ENCODE measurements at places on chromosomes 4 and X. TPM values are rescaled to one million over a fixed set of nuclear protein-coding genes. Genes with fewer than 3 reads are reported as not detected.

The SMIM10L2A gene
- 0.82 TPM for total RNA-seq

- no peaks in the 10 kb centered on the region for H3K27me3 ChIP-seq
- peaks cover 28% of the 10 kb centered on the region for H3K36me3 ChIP-seq
- no peak overlapping the region for H3K4me3 ChIP-seq
Measured at GRCh38 chr4:184409911-184410692, 64.2 kb downstream of the IRF2 start.

- H3K27ac ChIP-seq = no peak overlapping the region
- DNase-seq = no peak
- no peaks in the 10 kb centered on the region for H3K36me3 ChIP-seq
- H3K4me1 ChIP-seq = peaks cover 9% of the 10 kb centered on the region
- H3K4me3 ChIP-seq = no peak overlapping the region
Measured at GRCh38 chrX:110310896-110311295, 7.0 kb downstream of the AMMECR1 start.

GRCh38 chr4:125639182-125639621 lies 324.4 kb downstream of the FAT4 start:
- H3K36me3 ChIP-seq = no peaks in the 10 kb centered on the region
- no peak overlapping the region for H3K4me3 ChIP-seq
- H3K4me1 ChIP-seq = peaks cover 5% of the 10 kb centered on the region
- peak; percentile 21 for DNase-seq

The FAT4 gene
- total RNA-seq = 6.7 TPM

DNA sequence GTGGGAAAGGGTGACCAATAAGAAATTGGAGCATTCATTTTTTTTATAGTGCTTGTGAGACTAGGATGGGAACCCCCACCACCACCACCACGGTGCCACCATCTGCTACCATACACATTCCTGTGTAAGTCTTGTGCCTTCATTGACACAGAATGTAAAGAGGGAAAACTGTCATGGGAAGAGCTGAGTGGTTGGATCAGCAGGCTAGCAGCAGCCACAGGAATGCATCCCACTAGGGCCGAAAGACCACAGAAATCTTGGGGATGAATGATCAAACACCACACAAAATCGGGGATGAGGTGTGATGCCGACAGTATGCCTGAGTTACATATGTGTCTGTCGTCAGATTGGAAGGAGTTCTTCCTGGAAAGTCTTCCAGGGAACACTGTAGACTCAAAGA lies 69.2 kb downstream of the SRPX start:
- H3K36me3 ChIP-seq = peaks cover 1% of the 10 kb centered on the region
- H3K27ac ChIP-seq = no peak overlapping the region
- no peaks in the 10 kb centered on the region for H3K27me3 ChIP-seq
- DNase-seq = no peak
- H3K4me1 ChIP-seq = no peaks in the 10 kb centered on the region

- no peak overlapping the region for H3K4me3 ChIP-seq
- peaks cover 56% of the 10 kb centered on the region for H3K36me3 ChIP-seq
- H3K27ac ChIP-seq = peak overlapping the region; percentile 86
- H3K27me3 ChIP-seq = no peaks in the 10 kb centered on the region
- no peak for DNase-seq
- H3K4me1 ChIP-seq = peaks cover 79% of the 10 kb centered on the region
Measured at GRCh38 chr4:87118421-87118820, 102.0 kb downstream of the KLHL8 start.

DNA sequence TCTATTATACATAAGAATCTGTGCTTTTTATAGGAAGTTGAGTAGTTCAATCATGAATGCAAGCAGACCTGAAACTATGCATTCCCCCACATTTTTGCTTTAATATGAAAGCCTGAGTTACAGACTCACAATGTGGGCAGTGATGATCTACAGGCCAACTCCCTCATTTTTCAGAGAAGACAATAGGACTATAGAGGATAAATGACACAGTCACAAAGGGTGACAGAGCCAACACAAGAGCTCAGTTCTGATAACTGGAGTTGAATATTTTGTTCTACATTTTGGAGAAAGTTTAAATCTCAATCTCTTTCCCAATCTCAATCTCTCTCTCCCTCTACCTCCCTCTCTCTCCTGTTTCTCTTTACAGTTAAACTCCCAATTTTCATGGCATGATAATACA lies 27.0 kb downstream of the MBNL3 start:
- no peaks in the 10 kb centered on the region for H3K36me3 ChIP-seq
- no peaks in the 10 kb centered on the region for H3K4me1 ChIP-seq
- no peak for DNase-seq
- H3K27ac ChIP-seq = no peak overlapping the region
- H3K4me3 ChIP-seq = no peak overlapping the region

DNA sequence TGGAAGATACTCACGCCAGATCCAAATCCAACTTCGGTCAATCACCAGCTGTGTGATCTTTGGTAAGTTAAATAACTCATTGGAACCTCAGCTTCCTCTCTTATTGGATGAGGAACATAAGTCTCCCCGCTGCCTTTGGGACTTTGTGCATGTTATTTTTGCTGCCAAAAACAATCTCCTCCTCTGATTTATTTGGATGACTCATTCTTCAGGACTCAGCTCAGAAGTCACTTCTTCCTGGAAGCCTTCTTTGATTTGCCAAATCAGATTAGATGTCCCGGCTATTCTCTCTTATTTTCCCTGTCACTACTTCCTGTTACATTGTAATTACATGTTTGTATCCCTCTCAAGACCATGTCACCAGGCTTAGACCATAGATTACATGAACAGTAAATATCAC lies 138.0 kb upstream of the BOD1L1 start:
- H3K36me3 ChIP-seq = no peaks in the 10 kb centered on the region
- H3K27me3 ChIP-seq = no peaks in the 10 kb centered on the region
- no peak overlapping the region for H3K27ac ChIP-seq
- H3K4me3 ChIP-seq = no peak overlapping the region
- no peaks in the 10 kb centered on the region for H3K4me1 ChIP-seq
